ENCODE measurements at places on chromosomes 12 and 14.

- DNase-seq: no peak
These were observed at the start of gene PIWIL1 for GRCh38 chr12:130337488-130338303. PIWIL1 (plus strand) TSS chr12:130337887; CDS start chr12:130342592, 4,705 bp downstream.

DNA sequence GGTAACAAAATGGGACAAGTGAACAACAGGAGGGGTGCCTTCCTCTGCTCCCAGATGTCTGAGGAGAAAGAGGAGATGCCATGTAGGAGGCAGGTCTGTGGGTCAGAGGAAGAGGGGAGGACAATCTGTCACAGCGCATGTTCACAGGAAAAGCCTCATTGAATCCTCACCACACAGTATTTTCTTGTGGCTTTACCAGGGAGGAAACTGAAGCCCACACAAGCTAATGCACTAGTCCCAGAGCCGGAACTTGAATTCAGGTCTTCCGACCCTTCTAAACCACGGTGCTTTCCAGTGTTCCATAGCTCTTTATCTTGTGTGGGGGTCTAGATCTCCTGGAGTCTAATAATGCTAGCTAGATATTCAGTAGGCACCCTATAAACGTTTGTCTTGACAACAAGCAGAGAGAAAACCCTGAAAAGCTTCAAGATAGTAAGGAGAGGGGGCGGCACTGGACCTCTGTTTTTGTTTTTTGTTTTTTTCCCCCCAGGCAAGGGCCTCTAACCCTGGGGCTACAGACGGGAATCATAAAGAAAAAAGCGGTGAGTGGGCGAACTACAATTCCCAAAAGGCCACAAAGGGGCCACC is 371 bp upstream of the SHMT2 start:
- DNase-seq: no peak

GRCh38 chr12:94525951-94526350 is 66.3 kb upstream of the CEP83 start:
- DNase-seq: no peak

DNA sequence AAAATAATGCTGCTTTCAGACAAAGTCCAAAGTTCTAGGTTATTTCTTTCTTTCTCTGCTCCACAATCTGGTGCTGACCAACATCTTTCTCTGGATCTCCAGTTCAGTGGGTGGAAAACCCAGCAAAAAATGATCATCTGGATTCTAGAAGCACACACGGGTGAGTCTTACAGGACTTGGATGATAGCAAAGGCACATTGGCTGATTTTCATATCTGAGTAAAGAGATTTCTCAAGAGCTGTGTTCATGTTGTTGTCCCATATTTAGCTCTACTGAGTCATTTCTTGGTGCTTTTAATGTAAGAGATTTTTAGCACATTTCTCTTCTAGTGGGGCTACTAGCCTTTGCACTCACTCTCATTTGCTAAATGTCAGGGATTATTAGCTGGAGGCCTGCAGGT is 336.7 kb downstream of the GALC start:
- DNase-seq: no peak

DNA sequence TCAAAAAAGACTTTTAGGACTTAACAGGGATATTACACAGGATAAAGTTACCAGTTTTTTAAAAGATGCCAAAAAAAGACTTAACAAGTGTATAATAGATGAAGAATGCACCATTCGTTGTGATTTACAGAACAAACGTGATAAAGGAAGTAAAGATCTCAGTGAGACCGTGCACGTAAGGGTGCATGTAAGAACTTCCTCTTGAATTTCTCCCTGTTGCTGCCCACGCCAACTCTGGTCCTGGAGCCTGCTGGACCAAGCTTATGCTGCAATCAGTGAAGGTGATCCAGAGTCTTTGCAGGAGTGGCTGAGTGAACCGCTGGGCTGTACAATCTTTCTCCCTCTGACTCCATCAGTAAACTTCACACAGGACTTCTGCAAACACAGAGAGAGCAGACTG is 593.7 kb downstream of the TMEM121 start:
- no peak for DNase-seq

DNA sequence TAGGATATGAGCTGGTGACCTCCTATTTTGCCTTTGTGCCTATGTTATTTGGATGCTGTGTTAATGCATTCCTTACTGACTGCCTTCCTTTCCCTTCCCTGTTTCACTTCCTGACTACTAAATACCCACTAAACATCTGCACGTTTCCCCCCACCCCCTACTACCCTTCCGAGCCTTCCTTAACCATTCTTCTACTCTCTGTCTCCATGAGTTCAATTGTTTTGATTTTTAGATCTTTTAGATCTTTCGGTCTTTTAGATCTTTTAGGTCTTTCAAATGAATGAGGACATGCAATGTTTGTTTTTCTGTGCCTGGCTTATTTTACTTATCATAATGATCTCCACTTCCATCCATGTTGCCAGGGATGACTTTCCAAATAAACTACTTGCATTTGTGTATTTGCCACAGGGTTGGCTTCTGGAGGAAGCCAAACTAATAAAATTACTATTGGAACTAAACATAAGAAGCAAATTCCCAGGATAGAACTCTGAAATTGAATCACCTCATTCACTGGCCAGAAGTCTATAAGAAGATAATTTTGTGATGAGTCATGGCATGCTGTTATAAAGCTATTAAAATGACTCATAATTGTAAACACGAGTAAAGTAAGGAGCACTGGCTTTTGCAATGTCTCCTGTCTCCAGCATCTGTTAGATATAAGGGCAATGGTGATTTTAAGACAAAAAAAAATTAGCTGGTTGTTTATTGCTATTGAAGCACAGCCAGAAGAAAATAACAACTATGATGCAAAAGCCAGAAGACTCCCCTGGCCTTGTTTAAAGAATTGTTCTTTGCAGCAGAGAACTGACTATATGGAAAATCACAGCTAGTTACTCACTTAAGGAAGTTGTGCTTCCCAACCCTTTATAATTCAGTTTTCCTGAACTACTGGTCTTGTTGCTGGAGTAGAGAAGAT is 586.3 kb downstream of the LRFN5 start:
- no peak for DNase-seq

GRCh38 chr12:70661466-70662161 is 24.4 kb upstream of the PTPRB start:
- peak; percentile 66 for DNase-seq

- DNase-seq: no peak
These were observed 75.0 kb downstream of the HMGA2 start for GRCh38 chr12:65899241-65899640.

- DNase-seq: no peak
These were observed 57.3 kb downstream of the KNTC1 start for GRCh38 chr12:122584177-122584863.

GRCh38 chr12:110639336-110640141 is 25.6 kb downstream of the TCTN1 start:
- DNase-seq: no peak

DNA sequence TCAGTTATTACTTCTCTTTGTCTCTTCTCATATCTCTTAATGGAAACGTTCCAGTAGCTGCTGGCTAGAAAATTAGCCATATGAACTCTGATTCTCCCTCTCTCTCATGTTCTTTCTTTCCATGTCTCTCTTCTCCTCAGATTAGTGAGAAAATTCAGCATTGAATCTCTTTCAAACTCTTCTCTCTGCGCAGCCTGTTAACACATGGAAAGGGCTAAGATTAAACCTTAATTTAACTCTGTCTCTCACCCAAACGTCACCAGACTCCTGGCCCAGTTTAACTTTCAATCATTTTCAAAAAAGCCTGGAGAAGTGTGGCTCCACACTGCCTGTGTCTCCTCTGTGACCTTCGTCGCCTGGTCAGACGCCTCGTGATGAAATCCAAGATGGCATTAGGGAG is 1234.2 kb downstream of the BCL11B start:
- no peak for DNase-seq

DNA sequence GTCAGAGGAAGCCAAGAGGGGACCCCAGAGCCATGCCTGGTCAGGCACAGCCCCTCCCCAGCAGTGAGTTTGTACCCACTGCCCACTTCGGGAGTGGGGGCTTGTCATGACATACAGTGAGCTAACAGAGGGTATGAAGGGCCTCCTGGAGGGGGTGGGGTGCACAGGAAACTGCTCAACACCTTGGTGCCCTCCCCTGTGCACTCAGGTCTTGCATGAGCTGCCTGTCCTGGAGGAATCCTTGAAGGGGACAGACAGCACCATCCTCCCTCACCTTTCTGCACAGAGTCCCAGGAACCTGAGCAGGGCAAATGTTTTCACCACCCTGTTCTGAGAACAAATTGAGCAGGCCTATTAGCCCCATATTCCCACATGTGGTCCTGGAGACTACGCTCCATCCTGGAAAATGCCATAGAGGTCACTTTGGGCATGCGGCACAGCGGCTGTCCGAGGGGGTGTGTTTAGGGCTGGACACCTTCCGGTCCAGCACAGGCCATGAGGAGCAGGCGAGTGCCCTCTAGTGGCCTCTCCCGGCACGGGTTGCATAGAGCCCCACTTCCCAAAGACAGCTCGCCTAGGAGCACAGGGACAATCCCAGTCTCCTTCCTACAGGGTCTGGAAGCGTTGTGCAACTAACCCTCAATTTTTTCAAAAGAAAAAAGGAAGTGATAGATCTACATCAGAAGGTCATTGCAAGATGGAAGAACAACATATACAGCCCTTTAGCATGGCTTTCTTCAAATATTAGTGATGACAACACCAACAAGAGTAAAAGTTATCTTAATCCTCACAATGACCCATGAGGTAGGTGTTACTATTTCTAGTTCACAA is 31.9 kb upstream of the ZFP36L1 start:
- no peak for DNase-seq

- DNase-seq: no peak
These were observed 166.7 kb upstream of the SYT1 start for GRCh38 chr12:78697817-78698415.

GRCh38 chr14:100885617-100886016 is 17.9 kb downstream of the RTL1 start:
- no peak for DNase-seq

GRCh38 chr12:64883264-64884163 is 59.1 kb downstream of the TBC1D30 start:
- no peak for DNase-seq

DNA sequence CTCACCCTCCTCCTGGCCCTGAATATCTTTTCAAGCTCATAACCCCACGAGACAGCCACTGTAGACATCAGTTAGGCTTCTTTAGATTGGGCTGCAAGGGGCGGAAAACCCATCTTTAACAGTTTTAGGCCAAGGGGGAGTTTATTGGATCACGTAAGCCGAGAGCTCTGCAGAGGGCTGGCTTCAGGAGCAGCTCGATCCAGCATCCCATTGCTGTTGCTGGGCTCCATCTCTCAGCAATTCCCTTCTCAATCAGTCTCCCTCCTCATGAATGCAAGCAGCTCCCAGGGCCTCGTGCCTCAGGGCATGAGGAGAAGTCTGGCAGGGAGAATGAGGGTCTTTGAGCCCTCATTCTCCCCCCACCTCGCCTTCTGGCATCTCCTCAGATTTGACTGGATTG is 59.4 kb downstream of the ADGRD1 start:
- DNase-seq: peak; percentile 29

DNA sequence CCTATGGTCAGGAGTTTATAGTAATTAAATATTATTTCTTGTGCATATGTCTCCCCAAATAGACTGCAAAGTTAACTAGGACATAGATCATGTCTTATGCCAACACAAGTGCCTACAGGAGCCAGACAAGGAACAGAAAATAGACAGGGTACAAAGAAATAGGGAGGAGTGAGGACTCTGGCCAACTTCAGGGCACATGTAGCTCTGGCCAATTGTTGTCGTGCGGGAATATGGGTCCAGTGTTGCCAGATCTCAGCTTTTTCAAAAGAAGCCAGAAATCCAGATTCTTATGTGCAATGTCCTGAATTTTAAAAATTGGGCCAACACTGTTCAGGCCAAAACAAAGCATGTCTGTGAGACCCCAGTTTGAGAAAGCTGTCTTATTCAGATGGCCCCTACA is 68.7 kb downstream of the RFX4 start:
- DNase-seq: no peak

DNA sequence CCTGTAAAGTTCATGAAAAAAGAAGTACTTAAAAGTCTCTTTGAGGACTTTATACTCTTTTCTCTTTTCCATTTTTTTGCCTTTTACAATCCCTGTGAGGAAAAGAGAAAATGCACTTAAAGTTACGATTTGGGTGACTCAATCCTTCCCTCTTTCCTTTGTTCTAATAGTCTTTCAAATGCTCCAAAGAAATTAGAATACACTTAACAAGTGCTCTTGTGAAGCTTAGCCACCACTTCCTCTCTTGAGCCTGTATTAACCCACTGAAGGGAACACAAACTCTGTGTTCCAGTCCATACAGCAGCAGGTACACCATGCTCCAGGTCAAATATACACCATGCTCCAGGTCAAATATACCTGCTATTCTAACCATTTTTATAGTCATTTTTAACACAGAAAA is 581.1 kb upstream of the MGAT4C start:
- DNase-seq: no peak

GRCh38 chr12:99619389-99620158 is 28.0 kb upstream of the GARIN6 start:
- DNase-seq: no peak

- DNase-seq: no peak
These were observed 55.9 kb upstream of the SRRM4 start for GRCh38 chr12:118925407-118925806.

DNA sequence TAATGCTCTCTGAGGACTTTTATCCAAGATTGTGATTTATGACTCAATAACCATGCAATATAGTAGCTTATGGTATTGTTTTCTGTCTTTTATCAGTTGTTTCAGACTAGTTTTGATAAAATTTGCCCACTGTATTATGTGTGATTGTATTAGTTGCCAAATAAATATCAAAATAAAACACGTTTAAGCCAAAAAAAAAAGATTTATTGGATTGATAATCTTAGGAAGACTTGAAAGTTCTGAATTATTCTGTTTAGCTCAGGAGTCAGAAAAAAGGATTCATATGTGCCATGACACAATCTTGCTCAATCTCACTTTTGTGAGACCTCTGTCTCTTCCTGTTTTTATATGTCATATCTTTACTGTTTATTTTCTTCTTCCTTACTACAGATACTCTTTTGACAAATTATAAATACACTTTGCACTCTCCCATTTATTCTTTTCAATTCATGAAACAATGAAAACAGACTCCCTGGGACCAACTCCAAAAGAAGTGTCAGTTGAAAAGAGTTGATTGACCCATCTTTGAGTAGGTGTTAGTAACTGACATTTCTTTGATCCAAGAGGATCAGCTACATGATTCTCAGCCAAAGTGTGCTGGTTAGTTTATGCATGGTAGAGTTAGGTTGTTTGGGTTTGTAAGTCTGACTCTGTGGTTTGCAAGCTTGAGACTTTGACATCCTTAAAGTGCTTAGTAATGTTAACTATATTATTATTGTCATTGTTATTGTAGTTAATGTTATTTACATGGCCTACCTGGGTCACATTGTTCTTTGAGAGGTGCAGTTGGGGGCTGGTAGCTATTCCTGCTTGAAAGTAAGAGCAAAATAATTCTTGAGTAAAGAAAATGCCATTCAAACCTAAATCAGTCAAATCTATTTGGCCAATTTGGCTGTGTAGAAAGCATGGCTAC is 2.5 kb downstream of the OR6C76 start:
- no peak for DNase-seq

- no peak for DNase-seq
These were observed 354.0 kb downstream of the ETNK1 start for GRCh38 chr12:22978962-22979361.

GRCh38 chr14:58280954-58281787 is 17.2 kb upstream of the ARID4A start:
- DNase-seq: no peak
